ENCODE measurements at places on chromosomes 2 and 18.

DNA sequence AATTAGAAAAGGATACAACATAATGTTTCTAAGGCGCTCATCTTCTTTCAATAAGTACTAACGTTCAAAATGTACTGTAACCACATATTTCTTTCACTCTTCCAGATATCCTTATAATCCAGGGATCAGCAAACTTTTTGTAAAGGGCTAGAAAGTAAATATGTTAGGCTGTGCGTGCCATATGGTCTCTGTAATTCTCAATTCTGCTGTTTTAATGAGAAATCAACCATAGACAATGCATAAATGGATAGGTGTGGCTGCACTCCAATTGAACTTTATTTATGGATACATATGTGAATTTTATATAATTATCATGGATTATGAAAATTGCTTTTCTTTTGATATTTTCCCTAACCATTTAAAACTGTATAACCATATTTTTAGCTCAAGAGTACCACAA lies 459.4 kb downstream of the EPHA4 start:
- DNase-seq = no peak

- no peak for DNase-seq
Measured at GRCh38 chr18:79077181-79077580, 8.0 kb downstream of the ATP9B start.

GRCh38 chr2:206353685-206354084 lies 79.2 kb downstream of the ZDBF2 start:
- DNase-seq = no peak

- DNase-seq = no peak
Measured at GRCh38 chr18:77268456-77268855, 18.8 kb downstream of the GALR1 start.

DNA sequence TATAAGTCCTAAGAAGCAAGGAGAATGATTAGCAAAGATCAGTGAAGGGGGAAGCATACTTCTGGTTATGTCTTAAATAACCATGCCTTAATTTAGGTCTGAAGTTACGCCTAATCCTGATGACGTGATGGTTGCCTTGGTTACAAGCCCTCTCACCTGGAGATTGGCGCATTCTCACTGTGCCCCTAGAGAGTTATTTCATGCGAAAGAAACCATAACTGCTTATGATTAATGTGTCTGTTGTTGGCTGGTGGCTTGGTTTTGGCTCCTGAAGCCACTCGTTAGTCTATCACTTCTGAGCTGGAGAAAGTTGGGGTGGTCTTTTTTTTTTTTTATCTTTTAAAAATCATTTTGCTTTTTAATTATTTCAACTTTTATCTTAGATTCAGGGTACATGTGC lies 47.0 kb downstream of the TNFRSF11A start:
- no peak for DNase-seq

DNA sequence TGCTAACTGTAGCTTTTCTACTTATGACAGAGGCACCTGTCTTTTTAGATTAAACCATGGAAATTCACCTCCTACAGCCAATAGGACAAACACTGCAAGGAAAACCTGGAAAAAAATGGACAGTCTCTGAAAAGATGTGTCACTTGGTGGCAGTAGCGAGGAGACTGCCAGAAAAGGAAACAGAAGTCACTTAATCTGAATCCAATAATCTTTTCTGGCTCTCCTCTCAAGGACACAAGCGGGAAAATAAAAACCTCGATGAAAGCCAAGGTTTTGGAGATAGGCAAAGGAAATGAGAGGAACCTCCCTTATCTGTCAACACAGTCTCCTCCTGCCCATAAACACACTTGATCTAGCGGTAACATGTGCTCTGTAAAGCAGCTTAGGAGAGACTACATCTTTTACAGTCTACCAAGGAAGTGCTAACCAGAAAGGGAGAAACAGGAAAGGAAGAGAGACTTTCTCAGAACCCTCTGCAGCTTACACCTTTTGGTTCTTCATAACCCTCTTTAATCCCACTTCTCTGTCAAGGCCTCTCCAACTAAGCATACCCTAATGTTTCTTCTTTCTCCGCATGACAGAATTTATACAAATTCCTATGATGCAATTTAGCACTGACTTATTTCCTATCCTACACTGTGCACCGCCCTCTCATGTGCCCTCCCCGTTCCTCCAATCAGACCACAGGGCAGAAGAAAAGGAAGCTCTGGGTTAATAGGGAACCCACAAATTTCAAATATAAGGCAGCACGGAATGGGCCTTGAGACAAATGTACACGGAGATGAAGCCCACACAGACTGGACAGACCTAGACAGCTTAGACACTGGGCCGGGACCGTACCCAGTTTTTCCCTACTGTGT lies 52.8 kb downstream of the CLASP1 start:
- DNase-seq = no peak

DNA sequence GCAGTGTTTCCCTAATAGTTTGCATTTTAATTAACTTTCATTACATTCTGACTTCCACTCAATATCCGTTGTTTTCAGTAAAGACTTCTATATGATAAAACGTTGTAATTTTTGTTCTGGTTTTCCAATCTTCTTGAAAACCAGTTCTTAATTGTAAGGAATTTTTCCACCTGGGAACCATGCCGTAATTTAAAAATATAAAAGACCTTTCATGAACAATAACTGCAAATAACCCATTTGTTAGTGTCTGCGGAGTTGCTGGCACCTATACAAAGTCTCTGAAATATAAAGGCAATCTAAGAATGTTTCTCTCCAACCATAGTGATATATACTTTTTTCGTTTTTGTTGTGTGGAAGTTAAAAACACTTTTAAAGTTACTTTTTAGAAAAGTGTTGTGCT lies 7.7 kb upstream of the SATB2 start:
- no peak for DNase-seq

- DNase-seq = no peak
Measured at GRCh38 chr2:101230541-101231001, 22.1 kb upstream of the CNOT11 start.

DNA sequence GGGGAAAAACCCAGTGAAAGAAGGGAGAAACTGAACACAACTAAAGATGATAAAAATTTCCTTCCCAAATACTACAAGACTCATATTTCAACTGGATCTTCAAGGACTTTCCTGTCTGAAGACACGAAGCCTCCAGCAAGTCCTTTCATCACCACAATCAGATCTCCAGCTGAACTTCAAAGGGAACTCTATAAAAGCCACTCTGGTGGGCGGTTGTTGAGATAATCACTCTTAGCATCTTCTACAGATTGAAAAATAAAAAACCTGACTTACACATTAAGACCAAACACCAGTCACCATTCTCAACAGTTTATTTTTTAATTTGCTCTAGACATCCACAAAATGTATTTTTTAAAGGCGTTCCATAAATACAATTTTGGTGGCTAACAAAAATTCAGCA lies 4.4 kb downstream of the REV1 start:
- DNase-seq = no peak

- DNase-seq = no peak
Measured at GRCh38 chr18:32383050-32383819, 87.4 kb downstream of the GAREM1 start.

DNA sequence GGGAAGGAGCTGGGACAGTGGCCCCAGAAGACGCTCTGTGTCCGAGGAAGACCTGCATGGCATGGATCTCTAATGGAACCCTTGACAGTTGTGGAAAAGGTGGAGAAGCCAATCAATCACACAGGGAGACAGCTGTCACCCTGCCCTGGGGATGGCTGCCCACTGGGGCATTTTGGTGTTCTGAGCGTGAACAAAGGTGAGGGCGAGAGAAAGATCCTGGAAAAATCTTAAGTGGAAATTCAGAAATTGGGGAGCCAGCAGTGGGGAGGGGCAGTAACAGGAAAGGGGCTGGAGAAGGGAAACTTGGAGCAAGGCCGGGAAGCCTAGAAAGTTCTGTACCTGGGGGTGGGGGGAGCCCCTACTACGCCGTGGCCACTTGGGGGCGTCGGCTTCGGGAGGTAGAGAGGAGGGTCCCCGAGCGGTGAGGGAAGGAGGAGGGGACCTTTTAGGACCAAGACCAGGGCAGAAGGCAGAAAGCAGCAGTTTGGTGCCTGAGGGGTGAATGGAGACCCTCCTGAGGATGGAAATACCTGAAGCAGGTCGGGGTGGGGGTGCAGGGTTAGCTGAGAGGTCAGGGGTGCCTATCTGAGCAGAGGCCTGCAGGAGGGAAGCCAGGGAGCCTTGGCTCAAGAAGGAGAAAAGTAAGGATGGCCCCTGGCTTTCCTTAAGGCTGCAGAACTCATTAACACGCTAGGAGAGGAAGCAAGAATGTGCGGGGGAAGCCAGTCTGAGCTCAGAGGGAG lies 30.0 kb downstream of the NGEF start:
- DNase-seq = no peak

- no peak for DNase-seq
Measured at GRCh38 chr18:50454387-50454988, 79.6 kb downstream of the SKA1 start.

DNA sequence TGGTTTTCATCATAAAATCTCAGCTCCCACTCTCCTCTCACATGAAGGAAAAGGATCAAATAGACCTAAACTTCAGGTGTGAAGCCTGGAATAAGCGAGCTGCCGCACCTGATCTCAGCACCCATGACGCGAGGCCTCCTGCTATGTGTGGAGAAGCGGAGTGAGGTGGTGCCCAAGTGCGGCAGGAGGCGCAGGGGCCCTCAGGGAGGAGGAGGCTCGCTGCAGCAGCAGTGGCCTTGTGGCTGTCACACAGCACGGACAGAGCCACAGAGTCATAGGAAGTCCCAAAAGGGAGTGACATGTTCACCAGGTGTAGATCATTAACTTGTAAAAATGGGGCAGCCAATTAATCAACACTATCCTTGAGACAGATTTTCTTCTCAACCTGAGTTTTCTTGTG lies 9.1 kb downstream of the SCLY start:
- DNase-seq = no peak

DNA sequence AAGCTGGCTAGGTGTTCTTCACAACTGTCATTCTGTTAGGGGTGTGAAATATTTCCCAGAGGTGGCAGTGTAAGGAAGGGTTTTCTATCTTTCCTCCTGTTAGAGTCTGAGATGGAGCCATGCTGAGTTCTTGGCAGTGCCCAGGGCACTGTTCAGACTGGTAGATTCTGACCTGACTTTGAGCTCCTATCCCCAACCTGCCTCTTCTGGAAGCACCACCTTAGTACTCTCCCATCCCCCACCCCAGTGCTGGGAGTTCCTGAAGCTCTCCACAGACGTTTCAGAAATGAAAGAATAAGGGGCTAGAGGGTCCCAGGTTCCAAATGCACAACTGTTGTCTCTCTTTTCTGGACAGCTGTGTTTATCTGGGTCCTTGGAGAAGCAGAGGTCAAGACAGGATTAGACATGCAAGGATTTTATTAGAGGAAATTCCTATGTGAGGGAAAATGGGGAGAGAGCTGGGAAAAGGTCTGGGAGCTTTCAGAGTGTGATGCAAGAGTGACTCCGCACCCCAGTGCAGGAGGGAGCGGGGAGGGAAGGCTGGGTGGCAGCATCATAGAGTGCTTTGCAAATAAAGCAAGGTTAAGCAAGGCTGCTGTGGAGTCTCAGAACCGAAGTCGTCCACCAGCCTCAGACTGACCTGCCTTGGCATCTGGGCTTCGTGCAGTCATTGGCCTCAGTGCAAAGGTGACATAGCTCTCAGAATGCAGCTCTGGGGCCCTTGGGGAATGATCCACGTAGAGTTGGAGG lies 75.5 kb downstream of the SLC4A3 start:
- DNase-seq = no peak

GRCh38 chr2:10903861-10904210 lies 7.9 kb upstream of the KCNF1 start:
- no peak for DNase-seq

DNA sequence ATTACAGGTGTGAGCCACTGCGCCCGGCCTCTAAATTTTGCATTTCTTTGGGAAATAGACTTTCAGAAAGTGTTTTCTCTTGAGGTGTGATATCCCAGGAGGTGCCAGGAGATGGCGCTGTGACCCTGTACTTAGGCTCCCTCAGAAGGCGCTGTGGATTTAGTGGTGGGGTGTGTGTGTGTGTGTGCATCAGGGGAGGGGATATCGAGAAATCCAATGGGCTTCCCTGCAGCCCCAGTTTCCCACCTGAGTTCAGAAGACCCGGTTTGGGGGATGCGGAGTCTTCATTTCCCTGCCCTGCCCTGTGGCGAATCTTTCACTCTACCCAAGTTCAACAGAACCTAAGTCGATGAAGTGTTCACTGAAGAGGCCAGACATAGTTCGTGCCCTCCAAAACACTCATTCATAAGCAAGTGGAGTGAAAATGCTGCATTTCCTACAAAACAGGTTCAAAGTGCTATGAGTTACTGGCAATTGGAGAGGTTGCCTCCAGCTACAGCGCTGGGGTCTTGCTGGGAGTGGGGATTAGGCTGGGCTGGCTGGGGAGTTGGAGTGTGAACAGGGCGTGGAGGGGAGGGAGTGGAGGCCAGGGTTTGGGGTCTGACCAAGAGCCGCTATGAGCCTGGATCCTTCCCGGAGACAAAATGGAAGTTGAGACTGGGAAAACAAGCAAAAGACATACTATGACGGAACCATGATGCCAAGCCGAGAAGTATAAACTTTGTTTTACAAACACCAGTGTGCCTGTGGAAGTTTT lies 6.5 kb upstream of the WNT6 start:
- peak; percentile 49 for DNase-seq

DNA sequence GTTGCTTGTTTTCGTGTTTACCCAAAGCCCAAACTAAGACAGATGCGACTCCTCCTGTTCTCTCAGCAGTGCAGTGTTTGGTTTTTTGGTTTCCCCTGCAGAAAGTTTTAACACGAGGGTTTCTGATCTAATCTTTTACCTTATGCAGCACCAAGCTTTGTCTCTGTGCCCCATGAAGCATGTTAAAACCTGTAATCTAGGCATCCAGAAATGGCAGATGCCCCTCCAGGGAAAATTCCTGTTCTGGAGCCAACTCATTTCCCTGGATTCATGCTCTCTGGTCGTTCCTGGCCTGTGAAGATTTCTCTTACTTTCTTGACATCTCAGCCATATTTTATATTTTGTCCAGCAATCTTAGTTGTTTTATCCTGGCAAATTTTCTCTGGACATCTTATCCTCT lies 91.5 kb downstream of the LTBP1 start:
- DNase-seq = no peak

GRCh38 chr2:61707984-61708852 lies 145.6 kb downstream of the FAM161A start:
- DNase-seq = no peak

DNA sequence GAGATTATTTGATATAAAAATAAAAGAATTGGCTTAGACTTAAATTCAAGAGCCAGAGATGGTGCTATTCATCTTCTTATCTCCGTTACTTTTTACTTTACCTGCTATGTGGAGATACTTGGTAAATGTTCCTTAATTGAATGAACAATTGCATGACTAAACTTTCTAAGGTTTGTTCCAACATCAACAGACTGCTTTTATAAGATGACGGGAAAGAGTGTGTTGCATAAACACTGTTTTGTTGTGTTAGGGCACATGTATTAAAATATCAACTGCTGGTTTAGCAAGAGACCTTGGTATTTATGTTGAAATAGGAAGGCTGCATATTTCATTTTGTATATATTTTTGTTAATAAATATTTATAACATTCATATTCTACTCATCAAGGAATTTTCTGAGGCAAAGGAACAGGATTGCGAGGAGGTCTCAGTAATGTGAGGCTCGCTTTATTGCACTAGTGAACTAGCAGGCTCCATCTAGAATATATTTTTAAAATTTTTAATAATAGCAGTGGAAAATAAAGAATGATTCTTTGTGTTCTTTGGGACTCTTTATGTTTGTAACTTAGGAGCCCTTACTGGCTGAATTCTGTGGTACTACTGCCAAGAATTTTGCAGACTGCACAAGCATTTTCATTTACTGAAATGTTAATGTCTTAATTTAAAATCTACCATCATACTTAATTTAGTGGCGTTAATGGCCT lies 10.7 kb upstream of the NFE2L2 start:
- DNase-seq = no peak

Data from stimulated activated CD4-positive, alpha-beta T cell treated with anti-CD3 and anti-CD28 coated beads, Interleukin-4, amount 100 ng/mL, for 48 hours (primary cell).